Dermis blood vessel endothelial cell (primary cell): ENCODE measurements at places on chromosomes 1 and 21.

- peak; percentile 31 for DNase-seq
Measured at GRCh38 chr1:172287208-172287607, 133.3 kb upstream of the C1orf105 start.

GRCh38 chr1:100736746-100737145 lies 17.2 kb downstream of the VCAM1 start:
- peak; percentile 29 for DNase-seq

- peak; percentile 98 for DNase-seq
Measured at GRCh38 chr1:186680245-186681061, at the start of gene PTGS2. PTGS2 (minus strand) TSS chr1:186680423; CDS start chr1:186680290, 133 bp downstream.

DNA sequence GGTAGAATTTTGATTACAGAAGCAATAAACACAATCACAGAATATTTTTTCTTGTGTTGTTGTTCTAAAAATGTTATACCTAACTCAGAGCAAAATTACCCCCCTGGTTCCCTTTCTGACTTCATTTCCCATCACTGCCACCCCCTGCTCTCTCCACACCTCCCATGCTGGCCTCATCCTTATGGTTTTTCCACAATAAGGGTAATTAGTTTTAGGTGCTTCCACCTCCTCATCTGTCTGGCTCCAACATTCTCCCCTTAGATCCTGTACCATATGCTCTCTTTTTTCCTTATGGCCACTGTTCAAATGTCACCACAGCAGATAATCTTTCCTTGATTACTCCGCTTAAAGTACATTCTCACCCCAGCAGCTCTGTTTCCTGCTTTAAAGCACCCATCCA lies 2208.6 kb downstream of the MRPL39 start:
- no peak for DNase-seq

- DNase-seq, result no peak
Measured at GRCh38 chr1:204641936-204642335, 43.6 kb downstream of the LRRN2 start.

GRCh38 chr21:41713495-41714281 lies 53.2 kb downstream of the RIPK4 start:
- DNase-seq, result no peak

DNA sequence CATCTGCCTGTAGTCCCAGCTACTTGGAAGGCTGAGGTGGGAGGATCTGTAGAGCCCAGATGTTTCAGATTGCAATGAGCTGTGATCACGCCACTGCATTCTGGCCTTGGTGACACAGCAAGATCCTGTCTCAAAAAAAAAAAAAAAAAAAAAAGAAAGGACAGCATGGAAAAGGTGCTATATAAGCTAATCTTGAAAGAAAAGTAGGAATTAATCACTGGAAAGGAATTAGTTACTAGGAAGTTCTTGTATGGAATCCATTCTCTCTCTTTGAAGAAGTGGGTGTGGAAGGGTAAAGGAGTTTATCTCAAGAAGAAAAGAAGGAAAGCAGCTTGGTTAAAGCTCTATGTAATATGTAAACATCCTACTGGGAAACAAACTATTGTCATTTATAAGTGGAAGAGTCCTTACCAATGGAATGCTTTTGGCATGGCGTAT lies 339.2 kb downstream of the DPYD start:
- no peak for DNase-seq
